ENCODE measurements at places on chromosomes 13 and 19.

DNA sequence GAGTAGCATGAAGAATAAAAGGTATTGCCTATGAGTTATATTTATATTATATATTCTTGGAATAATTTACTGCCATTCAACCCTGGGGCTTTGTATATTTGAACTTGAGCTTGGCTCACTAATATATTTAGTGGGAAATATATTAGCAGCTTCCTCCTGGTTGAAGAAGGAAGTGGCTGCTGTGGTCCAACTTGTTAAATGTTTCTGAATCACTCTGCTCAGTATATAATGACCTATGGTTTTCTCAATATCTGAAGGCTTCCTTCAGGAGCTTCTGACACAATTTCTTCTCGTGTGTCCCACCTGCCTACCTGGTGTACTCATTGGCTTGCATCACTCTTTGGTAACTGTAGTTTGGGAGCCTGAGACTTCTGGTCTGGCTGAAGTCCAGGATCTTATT is 646.4 kb downstream of the TBC1D4 start:
- no peak for DNase-seq

GRCh38 chr13:36758345-36758744 is 60.7 kb upstream of the RFXAP start:
- no peak for DNase-seq

DNA sequence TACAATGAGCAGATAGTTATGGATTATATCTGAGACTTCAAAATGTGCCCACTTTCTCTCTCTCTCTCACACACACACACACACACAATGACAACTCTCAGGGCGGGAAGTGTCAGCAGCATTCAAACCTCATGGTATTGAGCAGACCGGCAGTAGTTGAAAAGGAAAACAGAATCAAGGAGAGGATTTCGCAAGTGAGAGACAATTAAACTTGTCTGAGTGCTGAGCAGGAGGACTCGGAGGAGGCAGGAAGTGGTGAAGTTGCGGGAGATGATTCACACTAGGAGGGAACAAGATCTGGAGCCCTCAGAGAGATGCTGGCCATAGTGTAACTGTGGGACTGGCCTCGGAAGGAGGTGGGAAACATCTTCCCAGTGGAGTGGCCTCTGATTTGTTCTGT is 353.1 kb downstream of the EFNB2 start:
- DNase-seq = peak; percentile 89

DNA sequence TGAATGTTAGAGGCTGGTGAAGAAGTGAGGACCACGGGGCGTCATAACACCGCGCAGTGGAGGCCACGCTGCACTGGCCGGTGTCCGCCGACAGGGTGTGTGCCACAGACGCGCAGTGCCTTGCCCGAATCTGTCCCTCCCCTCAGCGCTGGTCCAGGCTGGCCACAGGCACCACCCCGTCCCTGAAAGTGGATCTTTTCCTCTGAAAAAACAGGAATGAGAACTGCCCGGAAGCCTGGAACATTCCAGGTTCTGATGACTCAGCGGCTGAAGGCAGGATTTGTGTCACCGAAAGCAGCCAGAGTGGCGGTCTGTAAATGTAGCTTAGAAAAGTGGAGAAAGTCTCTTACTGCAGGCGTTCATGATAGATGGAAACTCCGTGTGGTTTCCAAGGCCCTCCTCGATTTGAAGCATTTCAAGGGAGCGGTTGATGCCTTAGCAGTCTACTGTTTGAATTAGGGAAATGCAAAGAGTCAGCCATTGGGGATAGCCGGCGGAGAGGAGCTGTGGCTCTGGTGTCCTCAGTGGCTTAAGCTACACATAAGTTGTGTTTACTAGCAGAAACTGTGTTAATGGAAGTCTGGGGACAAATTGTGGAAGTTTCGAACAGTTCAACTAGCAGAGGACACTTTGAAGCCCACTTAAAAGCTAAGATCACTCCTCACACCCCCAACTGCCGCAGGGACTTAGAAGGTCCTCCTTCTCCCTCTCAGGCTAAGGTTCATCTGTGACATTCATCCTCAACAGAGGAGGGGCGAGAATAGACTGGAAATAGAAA is 70.8 kb downstream of the NUFIP1 start:
- peak; percentile 98 for DNase-seq

GRCh38 chr13:49435992-49436391 is 7.9 kb downstream of the CAB39L start:
- peak; percentile 24 for DNase-seq

- DNase-seq = peak; percentile 77
Measured at GRCh38 chr13:100887729-100888151, 213.1 kb upstream of the TMTC4 start.

DNA sequence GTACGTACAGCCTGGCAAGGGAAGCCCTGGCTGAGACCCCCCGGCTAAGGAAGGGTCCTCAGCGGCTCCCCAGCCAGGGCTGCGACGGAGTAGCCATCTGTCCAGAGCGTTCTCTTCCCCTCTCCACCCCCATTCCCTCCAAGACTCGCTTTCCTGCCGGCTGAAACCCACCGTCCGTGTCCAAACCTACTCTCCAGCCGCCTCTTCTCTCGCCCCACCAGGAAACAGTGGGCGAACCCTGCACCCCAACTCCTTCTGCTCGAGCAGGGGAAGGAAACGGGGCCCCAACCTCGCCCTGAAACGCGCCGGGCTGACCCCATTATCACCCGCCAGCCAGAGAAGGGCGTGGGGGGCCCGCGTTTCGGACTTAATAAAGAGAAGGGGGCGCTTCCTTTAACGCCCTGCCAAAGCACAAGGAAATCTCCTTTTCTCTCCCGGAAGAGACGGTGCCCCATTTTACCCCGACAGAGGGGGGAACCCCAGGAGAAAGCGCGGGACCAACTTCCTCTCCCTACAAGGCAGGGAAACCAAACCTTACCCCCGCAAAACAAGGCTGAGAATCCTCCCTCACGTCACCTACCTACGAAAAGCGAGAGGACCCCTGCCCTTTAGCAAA is 2.5 kb downstream of the ZC3H4 start:
- DNase-seq = no peak

- no peak for DNase-seq
Measured at GRCh38 chr13:84985860-84986259, 813.4 kb downstream of the SLITRK6 start.

DNA sequence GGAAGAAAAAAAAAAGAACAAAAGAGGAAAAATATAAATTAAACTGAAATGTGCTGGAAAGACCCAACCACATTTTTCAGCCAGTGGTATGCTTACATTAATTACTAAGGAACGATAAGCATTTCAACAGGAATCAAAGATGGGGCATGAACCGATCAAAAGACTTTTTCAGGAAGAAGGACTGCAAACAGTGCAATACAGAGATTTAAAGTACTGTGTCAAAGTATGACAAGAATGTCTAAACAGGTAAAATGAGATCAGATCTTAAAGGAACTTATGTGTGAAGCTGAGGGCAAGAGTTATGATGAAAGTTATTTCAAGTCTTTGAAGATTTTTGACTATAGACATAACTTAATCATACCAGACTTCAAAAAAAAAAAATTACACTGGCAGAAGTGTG is 1761.8 kb downstream of the SLITRK5 start:
- no peak for DNase-seq

GRCh38 chr13:34025746-34026145 is 207.8 kb downstream of the RFC3 start:
- DNase-seq = peak; percentile 64

DNA sequence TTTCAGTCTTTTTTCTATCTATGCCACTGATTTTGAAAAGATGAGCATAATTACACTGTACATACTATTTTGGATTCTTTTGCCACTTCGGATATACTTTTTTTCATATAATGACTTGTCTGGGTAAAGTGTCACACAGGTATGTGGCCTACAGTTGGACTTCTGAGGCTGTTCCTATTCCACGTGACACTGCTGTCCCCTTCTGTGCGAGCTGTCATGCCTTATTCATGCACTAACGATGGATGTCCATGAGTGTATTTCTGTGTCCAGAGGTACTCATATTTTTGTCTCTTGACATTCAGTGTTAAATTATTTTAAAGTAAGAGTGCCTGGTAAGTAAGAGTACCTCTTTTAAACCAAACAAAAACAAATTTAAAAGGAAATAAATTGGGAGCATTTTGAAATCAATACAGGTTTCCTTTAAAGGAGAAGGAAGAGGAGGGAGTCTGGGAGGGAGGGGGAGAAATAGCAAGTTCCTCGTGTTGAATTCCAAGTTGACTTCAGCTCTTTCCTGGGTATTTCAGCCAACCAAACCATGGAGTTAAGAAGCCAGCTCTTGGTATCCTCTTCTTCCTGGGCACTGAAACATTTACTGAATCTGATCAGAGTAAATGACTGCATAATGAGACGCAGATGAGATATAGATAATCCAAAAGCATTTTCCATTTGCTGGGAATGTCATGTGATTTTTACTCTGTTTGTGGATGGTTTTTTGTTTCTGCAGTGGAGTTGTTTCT is 61.3 kb downstream of the TNFRSF19 start:
- no peak for DNase-seq

DNA sequence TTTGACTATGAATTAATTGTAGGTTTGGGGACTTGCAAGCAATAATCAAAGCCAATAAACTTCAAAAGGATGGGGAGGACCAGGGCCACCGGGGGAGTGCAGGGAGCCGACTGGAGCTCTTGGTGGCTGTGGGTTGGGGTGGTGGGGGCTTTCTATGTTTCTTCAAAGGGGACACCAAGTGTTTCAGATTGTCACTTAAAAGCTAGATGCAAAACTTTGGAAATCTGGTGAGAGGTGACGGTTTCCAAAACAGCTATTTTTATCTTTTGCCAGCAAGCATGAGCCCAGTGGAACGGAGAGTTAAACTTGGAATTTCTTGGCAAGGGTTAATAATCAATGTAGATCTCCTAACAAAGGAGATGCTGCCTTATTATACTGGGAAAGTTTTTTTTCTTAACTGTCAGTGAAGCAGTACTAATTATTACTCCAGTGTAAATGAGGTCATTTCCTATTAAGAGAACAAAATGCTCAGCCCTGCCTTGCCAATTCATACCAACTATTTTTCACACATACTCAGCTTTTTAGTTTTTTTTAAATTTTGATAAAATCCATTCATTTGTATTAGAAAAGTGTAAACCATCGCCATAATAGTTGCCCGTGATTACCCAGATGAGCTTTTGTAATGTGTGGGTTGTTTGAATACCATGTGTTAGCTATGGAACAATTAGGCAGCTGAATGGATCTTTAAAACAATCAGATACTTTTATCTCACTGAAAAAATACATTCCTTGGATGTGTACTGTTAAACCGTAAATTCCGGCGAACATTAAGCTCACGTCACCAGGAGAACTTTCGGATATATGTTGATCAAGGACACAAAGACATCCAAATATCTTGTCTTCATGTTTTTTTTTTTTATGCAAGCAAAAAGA is 95.9 kb upstream of the ZNF536 start:
- no peak for DNase-seq

GRCh38 chr19:18696023-18696422 is 12.5 kb downstream of the CRTC1 start:
- DNase-seq = no peak

DNA sequence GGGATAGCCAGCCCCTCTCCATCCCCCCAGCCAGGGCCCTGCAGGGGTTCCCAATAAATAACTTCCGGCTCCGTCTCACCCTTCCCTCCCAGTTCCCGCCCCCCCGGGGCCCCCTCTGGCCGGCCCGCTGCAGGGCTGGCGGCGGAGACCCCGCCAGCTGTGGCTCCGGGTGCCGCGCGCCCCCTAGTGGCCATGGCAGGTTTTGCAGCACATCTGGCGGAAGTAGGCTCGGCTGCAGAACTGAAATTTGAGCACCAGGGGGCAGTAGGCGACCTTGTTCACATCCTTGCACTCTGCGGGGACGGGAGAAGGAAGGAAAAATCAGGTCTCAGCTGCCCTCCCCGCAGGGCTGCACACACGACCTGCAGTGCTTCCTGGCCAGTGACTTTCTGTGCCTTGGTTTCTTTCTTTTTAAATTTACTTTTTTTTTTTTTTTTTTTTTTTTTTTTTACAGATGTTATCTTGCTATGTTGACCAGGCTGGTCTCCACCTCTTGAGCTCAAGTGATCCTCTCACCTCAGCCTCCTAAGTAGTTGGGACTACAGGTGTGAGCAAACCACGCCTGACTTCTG is 3.6 kb upstream of the MYO1F start:
- peak; percentile 77 for DNase-seq

DNA sequence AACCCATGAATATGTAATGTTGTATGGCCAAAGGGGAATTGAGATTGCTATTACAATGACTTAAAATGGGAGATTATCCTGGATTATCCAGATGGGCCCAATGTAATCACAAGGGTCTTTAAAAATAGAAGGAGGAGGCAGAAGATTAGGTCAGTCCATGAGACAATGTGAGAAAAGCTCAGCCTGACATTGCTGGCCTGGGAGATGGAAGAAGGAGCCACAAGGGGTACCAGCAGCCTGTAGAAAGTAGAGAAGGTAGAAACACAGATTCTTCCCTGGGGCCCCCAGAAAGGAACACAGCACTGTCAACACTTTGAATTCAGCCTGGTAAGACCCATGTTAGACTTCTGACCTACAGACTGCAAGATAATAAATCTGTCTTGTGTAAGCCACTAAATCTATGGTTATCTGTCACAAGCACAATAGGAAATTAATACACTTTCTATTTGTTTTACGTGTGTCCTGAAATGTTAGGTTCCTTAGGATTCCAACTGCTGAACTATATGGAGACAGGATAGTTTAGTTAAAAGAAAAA is 132.9 kb upstream of the SERP2 start:
- no peak for DNase-seq

GRCh38 chr19:34336781-34337271 is 28.2 kb upstream of the GPI start:
- DNase-seq = peak; percentile 62

GRCh38 chr13:79812070-79812850 is 331.3 kb downstream of the NDFIP2 start:
- no peak for DNase-seq

- no peak for DNase-seq
Measured at GRCh38 chr19:18735752-18736151, 52.3 kb downstream of the CRTC1 start.

DNA sequence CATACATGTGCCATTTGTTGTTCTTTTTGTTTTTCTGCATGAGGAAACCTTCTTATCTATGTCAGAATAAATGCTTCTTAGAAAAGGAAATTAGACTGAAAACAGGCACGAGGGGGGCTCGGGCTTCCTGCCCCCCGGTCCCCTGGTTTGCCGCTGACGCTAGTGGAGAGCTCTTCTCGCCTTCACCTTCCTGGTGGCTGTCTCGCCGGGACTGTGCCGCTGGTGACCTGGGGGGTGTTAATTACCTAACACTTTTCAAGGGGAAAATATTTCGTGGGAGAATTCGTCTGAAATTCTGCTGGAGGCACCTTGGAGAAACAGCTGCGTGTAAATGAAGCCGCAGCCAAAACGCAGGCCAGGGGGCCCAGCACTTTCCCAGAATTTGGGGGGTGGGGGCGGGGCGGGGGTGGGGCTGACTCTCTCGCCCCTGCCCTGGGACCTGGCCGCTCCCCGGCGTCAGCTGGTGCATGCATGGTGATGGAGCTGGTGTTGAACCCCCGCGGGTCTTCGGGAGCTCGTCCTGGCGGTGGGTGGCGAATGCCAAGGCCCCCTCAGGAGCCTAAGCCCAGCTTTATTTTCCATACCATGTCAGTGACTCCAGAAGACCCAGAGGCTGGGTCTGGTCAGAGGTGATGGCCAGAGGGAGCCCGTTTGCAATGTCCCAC is 58.3 kb upstream of the MCF2L start:
- no peak for DNase-seq

- no peak for DNase-seq
Measured at GRCh38 chr19:35116072-35116801, 614 bp downstream of the FXYD3 start.

Data from fibroblast of pulmonary artery (primary cell).